K562 (cell line): ENCODE measurements at places on chromosomes 12 and 14. TPM values are rescaled to one million over a fixed set of nuclear protein-coding genes. Genes with fewer than 3 reads are reported as not detected.

SMIM41 gene
- not detected in 2 replicates for polyA plus RNA-seq

CAPS2 gene
- 0.82 TPM in 1 of 2 replicates, not detected in the other for polyA plus RNA-seq

GLT1D1 gene
- not detected in 2 replicates for polyA plus RNA-seq

CCDC196 gene
- not detected in 2 replicates for polyA plus RNA-seq

TPH2 gene
- polyA plus RNA-seq: not detected in 2 replicates

HPD gene
- polyA plus RNA-seq: 0.09 TPM in 1 of 2 replicates, not detected in the other

NRXN3 gene
- not detected in 2 replicates for polyA plus RNA-seq

ZBTB39 gene
- 8.2 and 8.6 TPM in 2 replicates for polyA plus RNA-seq

ARHGAP9 gene
- 3.3 and 10.2 TPM in 2 replicates for polyA plus RNA-seq

SELPLG gene
- 1.2 and 2.8 TPM in 2 replicates for polyA plus RNA-seq

PAH gene
- polyA plus RNA-seq: 0.04 and 0.69 TPM in 2 replicates

RERG gene
- 2.2 and 4.4 TPM in 2 replicates for polyA plus RNA-seq

RNF212B gene
- 0.08 and 0.17 TPM in 2 replicates for polyA plus RNA-seq

CMKLR1 gene
- polyA plus RNA-seq: 0.12 and 0.36 TPM in 2 replicates

KRT79 gene
- 0.22 and 0.23 TPM in 2 replicates for polyA plus RNA-seq

DNA sequence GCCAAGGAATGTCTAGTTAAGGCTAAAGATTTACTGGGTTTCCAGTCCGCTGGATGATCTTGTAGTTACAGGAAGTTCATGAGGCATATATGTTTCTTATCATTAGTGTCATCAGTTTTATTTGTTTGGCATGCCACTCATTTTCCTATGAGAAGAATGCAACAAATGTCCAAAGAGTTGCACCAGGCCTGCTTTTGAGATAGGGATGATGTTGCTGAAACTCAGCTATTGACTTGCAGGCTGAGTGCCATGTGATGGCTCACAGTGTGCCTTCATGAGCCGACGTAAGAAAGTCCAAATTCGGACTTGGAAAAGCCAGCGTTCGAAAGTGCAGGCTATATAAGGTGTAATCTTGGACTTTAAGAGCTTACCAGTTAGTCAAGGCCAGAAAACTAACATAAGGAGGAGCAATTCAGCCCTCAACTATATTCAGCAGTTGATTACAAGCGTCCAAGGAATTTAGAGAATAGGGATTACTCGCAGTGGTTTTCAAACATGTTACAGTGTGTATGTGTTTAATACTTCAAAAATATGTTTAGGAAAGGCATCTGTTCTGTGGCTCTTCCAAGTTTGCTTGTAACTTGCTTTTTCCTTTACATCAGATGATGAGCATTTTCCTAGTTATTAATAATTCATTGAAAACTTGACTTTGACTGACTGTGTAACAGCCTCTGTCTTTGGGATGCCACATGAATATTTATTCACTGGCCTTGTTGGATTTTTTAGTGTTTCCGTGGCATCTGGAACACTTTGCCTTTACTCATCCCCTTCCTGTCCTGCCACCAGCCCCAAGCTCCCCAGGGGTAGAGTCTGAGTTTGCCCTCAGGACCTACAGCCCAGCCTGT, 101.3 kb downstream of the LGMN start:
- no peak for DNase-seq

- no peak for DNase-seq
Measured at GRCh38 chr14:93104961-93105360, 10.8 kb downstream of the ITPK1 start.

- no peak for DNase-seq
Measured at GRCh38 chr12:117007577-117007976, 91.6 kb downstream of the TESC start.

- DNase-seq: no peak
Measured at GRCh38 chr14:23793532-23793931, 157.4 kb downstream of the DHRS2 start.

DNA sequence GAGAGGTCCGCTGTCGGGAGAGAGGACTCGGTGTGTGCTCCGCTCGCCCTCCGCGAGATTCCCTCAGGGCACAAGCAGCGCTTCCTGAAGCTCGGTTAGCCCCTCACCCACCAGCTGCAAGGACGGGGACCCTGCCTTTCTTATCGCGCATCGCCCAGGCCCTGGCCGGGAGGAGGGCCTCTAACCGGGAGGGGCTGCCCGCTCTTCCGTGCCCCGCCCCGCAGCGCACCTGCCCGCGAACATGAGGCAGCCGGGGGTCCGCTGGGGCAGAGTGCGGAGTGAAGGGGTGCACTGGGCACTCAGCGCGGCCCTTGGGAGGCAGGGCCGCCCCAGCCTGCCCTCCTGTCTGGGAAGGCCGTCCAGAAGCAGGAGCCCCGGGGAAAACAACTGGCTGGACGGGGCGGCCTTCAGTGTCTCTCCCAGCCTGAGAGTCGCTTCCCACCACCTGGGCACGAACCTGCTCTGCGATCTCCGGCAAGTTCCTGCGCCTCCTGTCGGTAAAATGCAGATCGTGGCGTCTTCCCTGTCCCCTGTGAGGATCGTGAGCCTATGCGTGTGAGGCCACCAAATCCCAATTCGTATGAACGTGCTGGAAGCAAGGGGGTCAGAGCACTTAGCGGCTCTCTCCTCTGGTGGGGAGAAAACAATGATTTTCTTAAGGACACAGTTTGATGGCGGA, 28.0 kb upstream of the ADIPOR2 start:
- peak; percentile 82 for DNase-seq

DNA sequence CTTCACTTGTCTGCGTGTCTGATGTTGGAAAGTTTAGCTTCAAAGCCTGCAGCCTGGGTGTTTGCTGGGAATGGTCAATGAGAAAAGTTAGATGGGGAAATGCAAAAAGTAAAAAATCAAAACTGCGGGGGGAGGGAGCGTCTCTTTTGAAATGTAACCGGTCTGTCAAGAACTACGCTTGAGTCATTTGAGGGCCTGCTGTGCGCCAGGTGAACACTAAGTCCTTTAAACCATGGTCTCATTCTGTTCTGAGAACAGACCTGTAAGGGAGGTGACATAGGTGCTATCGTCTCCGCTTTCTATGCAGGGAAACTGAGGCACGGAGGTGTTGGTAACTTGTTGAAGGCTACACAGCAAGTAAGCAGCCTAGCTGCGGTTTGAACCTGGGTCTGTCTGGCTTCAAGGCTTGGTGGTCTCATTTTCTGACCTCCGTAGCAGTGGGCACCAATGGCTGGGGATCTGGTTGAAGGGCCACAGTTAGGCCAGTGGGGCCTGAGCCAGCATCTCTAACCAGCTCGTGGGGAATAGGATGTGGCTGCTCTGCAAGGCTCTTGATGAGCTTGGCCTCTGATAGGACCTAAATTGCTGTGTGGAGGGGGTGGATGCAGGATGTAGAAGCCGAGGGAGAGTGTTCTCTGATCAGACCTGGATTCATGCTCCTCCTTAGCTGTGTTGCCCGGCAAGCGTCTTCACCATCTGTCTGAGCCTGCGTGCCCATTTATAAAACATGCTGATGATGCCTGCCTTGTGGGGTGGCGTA, 41.5 kb downstream of the KCTD10 start:
- no peak for DNase-seq

DNA sequence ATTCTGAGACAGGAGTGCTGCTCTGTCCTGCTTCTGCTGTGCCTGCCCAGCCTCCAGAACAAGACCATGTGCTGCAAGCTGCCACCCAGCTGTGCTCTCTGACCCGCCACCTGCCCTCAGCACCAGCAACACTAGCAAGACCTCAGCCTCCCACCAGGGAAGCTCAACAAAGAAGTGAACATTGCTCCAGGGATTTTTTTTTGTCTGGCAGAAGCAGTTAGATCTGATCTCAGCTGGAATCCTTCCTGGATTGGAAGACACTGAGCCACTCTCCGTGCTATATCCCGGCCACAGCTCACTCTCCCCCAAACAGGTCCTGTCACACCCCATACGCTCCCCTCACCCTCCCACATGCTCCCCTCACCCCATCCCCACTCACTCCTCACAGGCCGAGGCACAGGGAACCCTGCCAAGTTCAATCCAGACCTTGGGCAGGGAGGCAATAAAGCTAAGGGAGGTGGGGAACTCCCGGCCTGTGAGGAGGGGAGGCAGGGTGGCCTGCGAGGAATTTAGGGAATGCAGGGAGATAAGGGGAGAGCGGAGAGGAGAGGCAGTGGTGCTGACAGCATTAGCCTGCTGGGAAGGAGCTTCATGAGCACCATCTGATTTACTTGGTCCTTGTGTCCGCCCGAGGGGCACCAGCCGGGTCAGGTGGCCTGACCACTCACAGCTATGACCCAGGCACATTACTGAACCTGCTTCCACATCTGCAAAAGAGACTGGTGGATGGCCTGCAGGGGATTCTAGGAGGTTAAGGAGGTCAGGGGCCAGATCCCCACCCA, 29.7 kb downstream of the CCDC85C start:
- DNase-seq: no peak

GRCh38 chr14:68040633-68041369, 221.2 kb downstream of the RAD51B start:
- no peak for DNase-seq

GRCh38 chr14:84976805-84977204, 553.1 kb upstream of the FLRT2 start:
- no peak for DNase-seq

DNA sequence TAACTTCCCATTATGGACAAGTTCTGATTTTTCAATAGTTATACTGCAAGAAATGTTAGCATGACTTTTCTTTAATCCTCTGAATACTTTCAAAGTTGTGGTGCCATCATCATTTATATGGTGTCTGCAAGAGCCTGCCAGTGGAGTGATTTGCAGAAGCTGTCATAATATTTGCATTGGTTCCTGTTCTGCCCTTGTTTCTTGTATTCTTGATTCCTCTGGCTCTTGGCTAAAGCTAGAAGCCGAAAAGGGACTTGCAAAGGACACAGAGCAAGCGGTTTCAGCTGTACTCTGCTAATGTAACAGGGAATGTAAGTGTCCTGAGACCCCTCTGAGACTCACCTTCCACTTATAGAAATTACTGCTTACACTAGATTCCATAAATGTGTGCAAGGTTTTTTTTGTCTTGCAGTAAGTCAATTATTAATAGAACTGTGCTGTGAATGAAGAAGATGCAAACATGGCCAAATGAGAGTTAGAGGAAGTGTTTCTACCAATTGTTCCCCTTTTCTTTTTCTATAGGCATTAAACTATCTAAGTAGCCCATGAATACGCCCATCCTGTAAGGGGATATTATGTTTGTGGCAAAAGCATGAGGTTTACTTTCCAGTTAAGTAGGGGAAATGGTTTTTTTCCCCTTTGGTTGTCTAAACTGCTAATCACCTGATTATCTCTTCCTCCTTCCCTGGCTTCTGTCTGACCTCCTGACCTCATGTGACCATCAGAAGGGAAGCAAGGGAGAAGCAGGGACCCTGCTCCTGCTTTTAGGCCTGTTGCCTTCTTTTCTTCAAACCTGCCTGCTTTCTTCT, 5.3 kb downstream of the DYRK4 start:
- DNase-seq: no peak

DNA sequence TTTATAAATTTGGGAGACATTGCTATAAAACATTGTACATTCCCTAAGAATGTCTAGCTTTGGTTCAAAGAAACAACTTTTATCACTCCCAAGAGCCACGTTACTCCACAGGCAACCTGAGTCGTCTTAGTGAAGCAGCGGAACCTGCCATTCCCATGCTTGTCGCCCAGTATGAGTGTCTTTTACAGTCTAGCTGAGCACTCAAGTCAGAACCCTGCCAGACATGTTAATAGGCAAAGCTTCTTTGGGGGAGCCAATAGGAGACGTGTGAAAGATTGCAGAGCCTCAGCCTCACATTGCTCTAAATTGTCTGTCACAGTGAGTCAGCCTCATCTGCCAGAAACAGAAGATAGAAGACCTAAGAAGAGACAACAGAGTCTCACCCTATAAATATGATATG, 541.6 kb upstream of the FLRT2 start:
- DNase-seq: no peak

- DNase-seq: no peak
Measured at GRCh38 chr12:116727261-116727660, 10.6 kb downstream of the SPRING1 start.

GRCh38 chr12:41277100-41277945, 89.2 kb downstream of the PDZRN4 start:
- peak; percentile 13 for DNase-seq

GRCh38 chr12:1325666-1326065, 268.7 kb downstream of the FBXL14 start:
- DNase-seq: no peak

- no peak for DNase-seq
Measured at GRCh38 chr14:68362846-68363245, 430.0 kb downstream of the ZFP36L1 start.

- peak; percentile 4 for DNase-seq
Measured at GRCh38 chr14:22226381-22226780, 362.6 kb downstream of the DAD1 start.

DNA sequence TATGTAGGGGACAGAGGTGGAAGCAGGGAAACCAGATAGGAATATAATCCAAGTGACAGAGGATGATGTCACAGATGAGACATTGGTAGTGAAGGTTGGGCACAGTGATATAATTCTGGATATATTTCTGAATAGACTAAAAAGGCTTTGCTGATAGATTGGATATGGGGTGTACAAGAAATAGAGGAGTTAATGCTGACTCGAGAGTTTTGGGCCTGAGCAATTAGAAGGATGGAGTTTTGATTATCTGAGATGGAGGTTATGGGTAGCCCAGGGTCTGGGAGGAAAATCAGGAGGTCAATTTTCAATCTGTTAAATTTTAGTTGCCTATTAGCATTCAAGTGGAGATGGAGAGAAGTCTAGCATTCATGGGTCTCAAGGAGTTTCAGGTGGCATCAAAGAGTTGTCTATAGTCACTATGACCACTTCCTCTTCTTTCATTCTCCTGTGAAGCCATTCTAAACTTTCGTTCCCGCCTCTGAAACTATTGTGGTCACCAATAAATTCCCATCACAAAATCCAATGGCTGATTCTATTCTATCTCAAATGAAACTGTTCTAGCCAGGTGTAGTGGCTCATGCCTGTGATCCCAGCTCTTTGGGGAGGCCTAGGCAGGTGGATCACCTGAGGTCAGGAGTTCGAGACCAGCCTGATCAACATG, 10.6 kb upstream of the ANO6 start:
- DNase-seq: no peak

GRCh38 chr12:89943463-89943862, 234.8 kb upstream of the ATP2B1 start:
- DNase-seq: no peak

GRCh38 chr12:66829660-66830325, 150.9 kb upstream of the GRIP1 start:
- no peak for DNase-seq

- no peak for DNase-seq
Measured at GRCh38 chr12:70031046-70031445, 206.0 kb downstream of the MYRFL start.

DNA sequence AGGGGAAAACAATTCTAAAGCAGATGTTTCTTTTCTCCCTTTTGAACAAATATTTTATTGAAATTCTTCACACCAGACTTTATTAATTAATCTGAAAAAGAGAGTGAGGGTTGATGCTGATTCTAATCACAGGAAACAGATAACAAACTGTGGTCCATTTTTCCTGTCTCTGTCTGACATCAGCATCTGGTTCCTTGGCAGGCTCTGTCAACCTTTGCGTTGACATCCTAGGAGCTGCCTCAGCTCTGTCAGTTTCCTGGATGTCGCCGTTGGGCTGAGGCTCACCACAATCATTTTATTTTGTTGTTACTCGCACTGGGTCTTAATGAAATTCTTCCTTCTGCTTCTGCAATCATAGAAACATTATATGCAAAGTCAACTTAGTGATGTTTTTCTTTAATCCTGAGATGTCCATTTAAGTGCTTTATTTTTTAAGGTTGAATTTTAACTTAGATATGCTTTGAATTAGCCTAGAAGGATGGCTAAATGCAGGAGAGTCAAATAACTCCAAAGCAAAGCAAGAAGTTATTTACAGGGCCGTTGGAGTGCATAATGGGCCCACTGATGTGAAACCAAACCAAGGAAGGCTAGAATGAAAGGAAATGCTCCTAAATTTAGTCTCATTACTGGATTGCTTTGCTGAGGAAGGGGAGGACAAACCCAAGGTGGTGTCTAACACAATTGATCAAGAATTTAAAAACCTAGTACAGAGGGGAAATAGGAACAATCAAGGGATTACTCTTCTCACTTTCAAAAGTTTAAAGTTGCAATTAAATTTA, 542.4 kb downstream of the FLRT2 start:
- DNase-seq: no peak
